ENCODE measurements at places on chromosomes 5 and 9. TPM values are rescaled to one million over a fixed set of nuclear protein-coding genes. Genes with fewer than 3 reads are reported as not detected.

Gene MARCOL
- polyA plus RNA-seq, result not detected

Gene TRIM14
- polyA plus RNA-seq, result 1.0 TPM

- no peak for DNase-seq
Measured at GRCh38 chr9:31364171-31364570, 1020.3 kb upstream of the ACO1 start.

DNA sequence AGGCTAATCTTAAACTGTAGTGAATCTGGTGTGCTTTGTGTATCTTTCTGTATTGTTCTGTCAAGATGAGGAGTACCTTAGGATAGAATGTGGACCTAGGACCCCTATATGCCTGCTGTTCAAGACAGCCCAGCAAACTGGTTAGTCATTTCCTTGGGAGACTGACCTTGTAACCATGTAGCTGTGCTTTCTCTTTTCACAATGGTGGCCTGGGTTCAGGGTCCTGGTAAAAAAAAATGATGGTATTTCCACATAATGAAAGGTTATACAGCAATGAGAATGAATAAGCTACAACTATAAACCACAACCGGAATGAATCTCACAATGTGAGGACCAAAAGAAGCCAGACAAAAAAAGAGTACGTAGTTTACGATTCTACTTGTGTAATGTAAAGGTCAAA lies 36.4 kb upstream of the F2RL1 start:
- no peak for DNase-seq

DNA sequence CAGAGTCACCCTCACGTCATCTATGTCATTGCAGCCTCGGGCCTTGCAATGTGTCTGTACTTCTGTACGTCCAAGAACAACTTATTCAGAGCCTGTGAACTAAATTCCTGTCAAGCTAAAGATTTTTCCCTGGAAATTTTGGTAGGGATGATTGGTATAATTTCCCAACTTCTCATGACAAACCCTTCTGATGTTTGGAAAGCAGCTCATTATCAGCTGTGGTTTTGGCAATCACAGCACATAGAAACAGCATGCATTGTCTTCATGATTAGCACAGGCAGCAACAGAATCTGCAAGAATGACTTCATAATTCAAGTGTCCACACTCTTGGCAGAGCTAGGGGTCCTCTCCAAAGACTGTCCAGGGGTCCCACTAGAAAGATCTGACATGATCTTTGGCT lies 49.5 kb downstream of the APBA1 start:
- no peak for DNase-seq
